ENCODE measurements at places on chromosomes 2 and 18.

GRCh38 chr18:45753286-45753685 lies 29.3 kb downstream of the SLC14A1 start:
- DNase-seq, result no peak

DNA sequence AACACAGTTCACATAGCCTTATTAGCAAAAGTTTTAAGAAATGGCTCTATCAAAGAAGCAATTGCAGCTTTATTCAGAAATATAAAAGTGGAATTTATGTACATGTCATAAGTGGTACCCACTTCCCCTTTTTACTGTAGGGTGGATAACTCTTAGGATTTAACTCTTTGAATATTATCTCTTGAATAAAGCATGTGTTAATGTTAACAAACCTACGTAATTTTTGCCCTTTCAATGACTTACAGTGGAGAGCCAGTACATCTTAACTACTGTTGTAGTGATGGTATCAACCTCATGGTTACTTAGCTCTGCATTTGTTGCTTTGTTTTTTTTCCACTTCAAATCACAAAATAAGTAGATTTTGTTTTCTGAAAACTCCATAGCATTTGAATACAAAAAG lies 8.8 kb downstream of the NABP1 start:
- no peak for DNase-seq

DNA sequence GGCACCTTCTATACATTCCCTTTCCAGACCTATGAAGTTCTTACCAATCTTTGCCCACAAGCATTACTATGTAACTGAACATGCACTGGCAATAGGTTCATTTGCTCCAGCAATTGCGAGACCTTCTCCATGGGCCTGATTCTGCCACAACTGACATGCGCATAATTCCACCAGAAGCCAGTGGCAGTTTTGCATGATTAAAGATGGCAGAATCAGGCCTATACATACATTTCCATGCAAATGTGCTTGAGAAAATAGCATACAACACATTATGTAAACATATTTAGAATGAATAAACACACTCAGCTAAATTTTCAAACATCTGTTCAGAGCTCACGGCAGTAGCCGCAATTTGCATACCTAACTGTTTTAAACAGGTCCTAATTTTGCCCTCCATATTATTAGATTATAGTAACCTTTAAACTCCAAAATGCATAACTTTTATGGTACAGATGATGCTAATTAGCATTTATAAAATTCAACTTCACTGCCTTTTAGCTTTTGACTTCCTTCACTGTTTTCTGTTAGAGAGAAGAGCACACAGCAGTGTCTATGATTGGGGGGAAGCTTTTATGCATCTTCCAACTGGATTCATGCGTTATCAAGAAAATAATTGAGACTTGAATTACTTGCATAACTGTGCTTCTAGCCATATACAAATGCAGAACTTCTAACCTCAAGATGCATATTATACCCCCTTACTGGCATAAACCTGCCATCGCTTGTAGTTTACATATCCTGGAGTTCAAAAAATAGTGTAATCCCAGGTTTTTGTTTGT lies 155.3 kb upstream of the CDH19 start:
- DNase-seq, result no peak

GRCh38 chr2:112811841-112812306 lies 24.7 kb downstream of the IL1B start:
- peak; percentile 27 for DNase-seq

DNA sequence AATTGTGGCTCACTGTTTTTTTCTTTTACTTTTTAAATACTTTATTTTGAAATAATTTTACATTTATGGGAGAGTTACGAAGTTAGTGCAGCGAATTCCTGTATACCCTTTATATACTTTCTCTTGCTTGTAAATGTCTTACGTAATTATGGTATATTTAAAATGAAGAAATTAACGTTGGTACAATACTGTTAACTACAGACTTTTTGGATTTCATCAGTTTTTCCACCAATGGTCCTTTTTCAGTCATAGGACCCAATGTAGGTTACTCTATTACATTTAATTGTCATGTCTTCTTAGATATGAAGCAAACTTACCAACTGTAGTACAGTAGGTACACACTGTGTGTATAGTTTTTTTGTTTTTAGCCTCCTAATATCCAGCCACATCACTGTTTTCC lies 76.3 kb downstream of the BOLA3 start:
- DNase-seq, result no peak

DNA sequence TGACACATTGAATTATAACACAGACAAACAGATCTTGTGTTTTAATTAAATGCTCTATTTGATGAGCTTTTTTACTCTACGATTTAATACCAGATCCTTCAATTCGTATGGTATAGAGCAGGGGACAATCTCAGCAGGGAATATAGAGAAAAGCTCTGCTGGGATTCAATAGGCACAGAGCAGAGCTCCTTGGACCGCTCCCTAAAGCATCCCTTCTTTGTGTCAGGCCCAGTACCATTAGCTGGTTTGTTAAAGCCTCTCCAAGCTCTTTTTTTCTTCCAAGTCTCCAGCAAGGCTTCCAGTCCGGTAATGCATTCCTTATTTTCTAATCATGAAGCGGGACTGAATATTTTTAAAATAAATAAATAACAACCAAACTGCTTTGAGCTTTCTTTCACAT lies 466.0 kb downstream of the NR4A2 start:
- no peak for DNase-seq

DNA sequence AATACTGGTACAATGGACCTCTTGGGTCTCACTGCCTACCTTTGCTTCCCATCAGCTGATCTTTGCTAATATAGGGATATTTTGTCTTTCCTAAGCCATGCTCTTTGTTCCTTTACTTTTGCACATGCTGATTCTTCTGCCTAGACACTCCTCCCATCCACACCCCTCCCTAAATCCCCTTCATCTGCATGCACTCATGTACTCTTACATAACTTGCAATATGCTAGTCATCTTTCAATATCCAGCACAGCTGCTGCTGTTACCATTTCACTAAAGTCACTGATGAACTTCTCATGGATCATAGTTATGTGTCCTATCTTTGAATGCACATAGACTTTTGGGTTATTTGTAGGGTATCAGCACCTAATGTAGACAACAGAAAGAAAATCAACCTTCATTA lies 18.5 kb upstream of the DTNA start:
- DNase-seq, result no peak
